ENCODE measurements at places on chromosomes 16 and 17.

DNA sequence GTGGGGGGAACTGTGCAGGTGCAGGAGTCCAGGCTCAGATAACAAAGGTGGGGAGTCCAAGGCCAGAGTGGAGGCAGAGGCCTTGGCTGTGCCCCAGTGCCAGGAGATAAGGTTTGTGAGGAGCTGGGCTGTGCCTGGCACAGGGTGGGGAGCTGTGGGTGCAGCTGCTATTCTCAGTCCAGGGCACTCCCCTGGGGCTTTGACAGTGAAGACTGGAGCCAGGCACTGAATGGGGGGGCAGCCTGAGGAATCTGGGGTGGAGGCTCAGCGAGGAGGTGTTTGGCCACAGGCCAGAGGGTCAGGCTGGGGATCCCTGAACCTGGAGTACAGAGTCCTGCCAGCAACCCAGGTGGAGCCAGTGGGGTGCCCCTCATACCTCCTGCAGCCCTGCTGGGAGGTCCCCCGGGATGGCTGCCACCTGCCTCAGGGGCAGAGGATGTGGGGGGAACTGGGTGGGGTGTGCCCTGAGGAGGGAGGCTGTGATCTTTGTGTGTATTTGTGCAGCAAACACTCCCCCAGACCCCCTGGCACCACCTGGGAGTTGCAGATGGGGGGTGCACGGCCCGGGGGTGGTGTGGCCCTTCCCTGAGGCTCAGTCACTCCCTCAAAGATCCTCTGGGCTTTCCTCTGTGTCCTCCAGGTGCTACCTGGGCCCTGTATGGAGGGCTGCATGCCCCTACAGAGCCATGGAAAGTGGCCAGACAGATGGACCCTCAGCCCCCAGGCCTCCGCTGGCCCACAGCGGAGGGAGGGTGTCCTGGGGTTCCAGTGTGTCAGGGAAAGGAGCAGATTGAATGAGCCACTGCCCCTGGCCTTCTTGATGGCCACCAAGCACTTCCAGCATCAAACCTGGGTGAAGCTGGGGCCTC, 44.5 kb upstream of the SMPD3 start:
- no peak for DNase-seq

- DNase-seq: no peak
These were observed 5.8 kb upstream of the RARA start for GRCh38 chr17:40303009-40303657.

DNA sequence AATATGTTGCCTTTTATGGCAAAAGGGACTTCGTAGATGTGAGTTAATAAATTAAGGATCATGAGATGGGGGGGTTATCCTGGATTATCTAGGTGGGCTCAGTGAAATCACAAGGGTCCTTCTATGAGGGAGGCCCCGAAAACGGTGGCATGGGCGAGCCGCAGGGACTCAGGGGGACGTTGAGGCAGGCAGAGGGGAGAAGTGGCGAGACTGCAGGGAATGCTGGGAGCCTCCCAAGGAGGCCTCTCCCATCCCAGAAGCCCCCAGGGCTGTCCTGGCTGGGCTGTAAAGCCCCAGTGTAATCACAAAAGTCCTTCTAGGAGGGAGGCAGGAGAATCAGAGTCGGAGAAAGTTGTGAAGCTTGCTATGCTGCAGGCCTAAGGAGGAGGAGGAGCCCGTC, 35.0 kb downstream of the ITGAE start:
- DNase-seq: no peak

- DNase-seq: no peak
These were observed 5.5 kb downstream of the PCGF2 start for GRCh38 chr17:38742411-38743308.

- DNase-seq: no peak
These were observed 5.4 kb upstream of the TBX21 start for GRCh38 chr17:47727704-47728036.

DNA sequence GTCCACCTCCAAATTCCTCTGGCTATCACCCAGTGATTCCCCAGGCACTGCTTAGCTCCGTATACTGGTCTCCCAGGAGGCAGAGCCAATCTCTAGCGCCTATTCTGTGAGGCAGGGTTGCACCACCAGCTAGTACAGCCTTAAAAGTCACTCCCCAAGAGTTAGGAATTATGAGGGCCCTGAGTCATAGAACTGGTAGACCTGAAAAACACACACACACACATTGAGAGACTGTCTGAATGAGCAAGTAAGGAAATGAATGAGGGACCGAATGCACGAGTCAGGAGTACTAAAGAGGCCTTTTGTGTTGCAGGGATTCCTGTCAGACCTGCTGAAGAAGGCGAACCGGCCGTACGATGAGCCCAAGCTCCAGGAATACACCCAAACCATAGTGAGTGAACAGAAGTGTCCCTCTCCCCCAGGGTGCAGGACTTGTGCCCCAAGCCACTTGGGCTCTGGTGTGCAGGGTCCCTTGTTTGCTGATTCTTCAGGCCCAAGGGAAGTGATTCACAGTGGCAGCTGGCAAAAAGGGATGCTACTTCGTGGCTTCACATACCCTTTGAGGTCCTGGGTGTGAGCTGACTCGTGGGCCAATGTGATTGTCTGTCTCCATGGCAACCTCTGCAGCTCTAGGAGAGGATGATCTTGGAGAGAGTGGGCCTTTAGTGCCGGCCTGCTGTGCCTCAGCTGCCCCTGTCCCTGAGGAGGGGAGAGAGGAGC, 24.7 kb downstream of the CALB2 start:
- DNase-seq: no peak

DNA sequence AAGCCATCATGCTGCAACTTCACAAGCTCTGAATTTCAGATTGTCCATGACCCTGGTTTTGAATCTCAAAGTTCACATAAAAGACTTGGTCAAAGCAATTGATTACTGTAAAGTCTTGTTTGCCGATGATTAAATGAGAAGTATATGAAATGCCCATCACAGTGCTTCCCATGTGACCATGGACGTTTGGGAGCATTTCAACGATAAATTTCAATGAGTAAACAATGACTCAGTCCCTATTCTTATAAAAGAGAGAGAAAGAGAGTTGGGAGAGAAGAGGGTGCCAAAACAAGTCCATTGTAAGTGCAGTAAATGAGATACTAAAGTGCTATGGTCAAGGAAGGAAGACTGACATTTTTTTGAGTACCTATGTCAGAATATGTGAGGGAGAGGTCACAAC, 276.9 kb downstream of the SOX9 start:
- DNase-seq: no peak

DNA sequence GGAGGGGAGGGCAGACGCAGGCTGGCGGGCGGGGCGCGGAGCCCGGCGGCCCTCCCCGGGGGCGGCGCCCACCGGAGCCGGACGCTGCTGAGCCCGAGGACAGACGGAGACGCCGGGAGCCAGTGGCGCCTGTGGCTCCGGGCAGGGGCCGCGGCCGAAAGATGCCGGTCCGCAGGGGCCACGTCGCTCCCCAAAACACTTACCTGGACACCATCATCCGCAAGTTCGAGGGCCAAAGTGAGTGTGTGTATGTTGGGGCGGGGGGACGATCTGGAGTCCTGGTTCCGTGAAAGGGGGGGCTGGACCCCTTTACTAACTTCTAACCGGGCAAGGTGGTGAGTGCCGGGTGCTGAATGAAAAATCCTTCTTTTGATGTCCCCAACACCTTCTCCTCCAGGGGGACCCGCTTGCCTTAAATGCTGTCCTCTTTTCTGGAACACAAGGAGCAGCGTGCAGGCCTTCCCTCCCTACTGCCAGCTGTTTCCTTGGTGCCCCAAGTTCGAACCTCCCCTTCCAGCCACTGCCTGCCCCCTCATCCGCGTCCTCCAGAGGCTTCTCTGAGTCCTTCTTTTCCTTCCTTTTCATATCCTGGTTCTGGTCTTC, at the start of gene KCNH6:
KCNH6 (plus strand) TSS at position 106 of the 603 bp plus-strand sequence; CDS start at position 162, 56 bp downstream.
- no peak for DNase-seq

DNA sequence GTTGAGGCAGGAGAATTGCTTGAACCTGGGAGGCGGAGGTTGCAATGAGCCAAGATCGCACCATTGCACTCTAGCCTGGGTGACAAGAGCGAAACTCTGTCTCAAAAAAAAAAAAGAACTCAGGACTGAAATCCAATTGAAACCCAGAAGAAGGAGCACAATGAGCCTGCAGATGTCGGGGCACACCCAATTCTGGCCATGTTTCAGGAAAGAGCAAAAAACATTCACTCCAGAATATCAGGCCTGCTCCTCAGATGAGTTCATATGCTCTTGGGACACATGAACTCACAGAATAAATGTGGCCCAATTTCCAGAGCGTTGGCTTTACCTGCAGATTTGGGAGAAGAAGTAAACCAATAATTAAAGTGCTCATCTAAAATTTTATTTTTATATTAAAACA, 3.0 kb upstream of the CMTM2 start:
- DNase-seq: no peak

DNA sequence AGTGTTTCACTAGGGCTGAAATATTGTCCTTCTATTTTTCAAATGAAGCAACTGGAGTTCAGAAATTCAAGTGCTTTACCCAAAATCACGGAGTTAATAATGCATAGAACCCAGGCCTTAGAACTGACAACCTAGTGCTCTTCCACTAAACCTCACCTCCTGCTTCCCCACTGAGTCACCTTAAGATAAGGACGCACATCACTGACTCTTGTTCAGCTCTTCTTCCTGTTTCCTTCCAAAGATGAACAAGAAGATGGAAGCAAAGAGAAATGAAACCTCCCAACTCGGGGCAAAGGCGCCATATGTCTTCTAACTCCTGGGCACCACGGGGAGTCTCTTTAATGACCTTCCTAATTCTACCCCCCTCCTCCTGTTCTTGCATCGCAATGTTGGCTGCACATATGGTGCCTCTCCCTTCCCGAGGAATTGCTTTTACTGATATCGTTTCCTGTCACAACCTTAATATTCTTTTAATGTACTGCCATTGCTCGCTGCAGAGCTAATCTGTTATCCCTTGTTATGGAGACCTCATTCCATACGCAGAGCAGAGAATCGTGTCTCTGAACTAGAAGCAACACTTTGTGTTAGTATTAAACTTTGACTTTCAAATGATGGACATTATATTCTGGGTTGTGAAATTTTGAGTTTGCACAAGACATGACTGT, 591.4 kb downstream of the TMEM114 start:
- no peak for DNase-seq

DNA sequence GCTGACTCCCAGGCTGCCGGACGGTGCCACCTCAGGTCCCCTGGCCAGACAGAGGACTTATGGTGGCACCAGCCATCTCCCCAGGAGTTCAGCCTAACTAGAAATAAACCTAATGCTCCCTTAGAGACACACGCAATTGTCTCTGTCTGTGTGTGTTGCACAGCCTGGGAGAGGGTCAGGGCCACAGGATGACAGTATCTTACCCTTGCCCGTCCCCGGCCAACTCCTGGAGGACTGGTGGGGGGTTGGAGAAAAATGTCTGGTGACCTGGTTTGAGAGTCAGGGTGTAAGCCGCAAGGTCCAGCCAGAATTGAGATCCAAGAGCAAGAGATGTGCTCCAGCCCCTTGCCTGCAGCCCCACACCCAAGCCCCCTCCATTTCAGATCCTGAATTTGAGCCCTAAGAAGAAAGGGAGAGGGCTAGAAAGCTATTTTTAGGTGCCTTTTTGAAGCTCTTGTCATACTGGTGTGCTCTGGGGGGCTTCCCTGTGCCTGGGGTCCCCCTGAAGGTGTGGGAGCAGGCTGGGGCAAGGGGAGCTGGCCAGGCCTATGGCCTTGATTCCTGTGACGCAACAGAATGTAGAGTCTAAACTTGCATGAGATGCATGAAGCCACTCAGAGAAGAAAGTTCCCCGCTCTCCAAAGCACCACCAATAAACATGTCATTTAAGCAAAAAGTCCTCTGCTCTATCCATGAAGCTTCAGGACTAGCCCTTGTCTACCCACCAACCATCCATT, 12.9 kb downstream of the ZNF319 start:
- DNase-seq: no peak

DNA sequence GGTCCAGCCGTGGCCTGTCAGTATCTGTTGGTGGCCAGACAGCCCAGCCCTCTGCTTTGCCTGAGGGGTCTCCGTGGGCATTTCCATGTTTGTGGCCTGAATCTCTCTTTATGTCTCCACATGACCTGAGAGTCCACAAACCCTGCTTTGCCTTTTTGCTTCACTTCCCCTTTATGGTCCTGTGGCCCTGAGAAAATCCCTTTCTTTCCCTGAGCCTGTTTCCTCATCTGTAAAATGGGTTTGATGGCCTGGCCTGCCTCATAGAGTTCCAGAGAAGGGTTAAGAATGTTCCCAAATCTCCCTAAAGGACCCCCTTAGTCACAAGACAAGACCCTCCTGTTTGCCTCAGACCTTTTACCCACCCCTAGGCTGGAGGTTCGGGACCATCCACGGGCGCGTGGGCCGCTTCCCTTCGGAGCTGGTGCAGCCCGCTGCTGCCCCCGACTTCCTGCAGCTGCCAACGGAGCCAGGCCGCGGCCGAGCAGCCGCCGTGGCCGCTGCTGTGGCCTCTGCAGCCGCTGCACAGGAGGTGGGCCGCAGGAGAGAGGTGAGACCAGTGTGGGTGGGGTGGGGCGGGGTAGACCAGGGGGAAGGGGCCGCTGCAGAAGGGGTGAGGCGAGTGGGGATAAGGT, 26.2 kb upstream of the ALKBH5 start:
- DNase-seq: no peak

DNA sequence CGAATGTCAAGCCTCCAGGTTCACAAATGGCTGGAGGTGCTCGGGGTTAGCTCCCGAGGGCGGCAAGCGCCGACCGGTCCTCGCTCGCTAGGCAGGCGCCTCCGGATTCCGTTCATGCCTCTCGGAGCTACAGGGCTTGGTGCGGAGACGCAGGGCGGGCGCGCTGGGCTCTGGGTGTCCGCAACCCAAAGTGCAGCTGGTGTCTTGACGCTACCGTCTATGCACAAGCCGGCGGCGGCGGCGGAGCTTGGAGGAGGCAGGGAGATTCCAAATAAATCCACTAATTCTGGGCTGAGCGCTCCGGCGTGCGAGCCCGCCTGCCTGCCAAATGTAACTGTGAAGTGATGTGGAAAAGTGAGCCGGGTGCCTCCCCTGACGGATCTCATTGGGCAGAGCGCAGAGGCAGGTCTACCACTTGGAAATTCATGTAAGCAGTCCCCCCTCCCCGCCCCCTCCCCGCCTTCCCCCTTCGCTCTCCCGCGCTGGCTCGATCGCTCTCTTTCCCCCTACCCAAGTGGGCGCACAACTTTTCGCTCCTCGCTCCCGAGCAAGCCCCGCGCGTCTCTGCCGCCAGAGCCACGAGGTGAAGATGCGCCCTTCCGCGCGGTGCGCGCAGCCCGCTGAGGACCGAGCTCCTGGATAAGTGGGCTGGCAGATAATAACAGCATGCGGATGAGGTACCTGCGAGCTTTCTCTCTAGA, at the start of gene CDH8:
CDH8 (minus strand) TSS at position 338 of the 701 bp plus-strand sequence. CDS start 15,035 bp downstream, outside the sequence.
- DNase-seq: no peak

DNA sequence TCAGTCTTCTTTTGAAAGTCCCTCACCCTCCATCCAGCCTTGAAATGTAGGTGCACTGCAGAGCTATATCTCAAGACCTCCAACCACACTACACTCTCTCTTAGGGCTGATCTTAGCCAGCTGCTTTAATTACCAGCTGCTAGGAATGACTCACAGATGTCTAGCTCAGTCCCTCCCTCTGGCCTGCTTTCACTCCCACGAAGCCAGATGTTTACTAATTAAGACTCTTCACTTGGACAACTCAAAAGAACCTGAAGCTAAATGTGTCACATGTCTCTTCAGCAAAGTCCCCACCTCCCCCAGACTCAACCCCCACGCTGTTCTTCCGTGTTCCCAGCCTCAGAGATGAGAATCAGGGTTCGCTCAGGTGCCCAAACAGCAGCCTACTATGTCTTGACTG, 2.6 kb downstream of the GTF3C1 start:
- no peak for DNase-seq

Measured in activated CD8-positive, alpha-beta memory T cell treated with anti-CD3 and anti-CD28 coated beads for 1 hour (primary cell).